ENCODE measurements at places on chromosomes 11 and 22. TPM values are rescaled to one million over a fixed set of nuclear protein-coding genes. Genes with fewer than 3 reads are reported as not detected.

DNA sequence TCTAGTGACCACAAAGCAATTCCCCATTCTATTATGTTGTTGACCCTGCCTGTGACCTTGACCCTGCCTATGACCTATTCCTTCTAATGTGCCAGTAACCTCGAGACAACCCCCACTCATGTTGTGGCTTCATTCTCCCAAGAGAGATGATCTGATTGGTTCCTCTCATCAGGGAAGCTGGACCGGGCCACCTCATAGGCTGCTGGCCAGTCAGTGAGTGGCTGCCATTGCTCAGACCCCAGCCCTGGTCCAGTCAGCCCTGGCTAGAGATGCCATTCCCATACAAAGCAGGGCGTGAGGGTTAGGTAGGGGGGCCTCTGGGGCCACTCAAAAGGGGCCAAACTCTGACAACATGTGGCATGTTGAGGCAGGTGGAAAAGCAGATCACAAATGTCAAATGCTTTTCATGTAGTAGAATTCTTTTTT, 11.9 kb downstream of the SLC29A2 start:
- no peaks in the 10 kb centered on the region for H3K4me1 ChIP-seq
- no peaks in the 10 kb centered on the region for H3K36me3 ChIP-seq
- no peak overlapping the region for H3K27ac ChIP-seq
- H3K27me3 ChIP-seq = no peaks in the 10 kb centered on the region
- peak; percentile 89 for DNase-seq
- no peak overlapping the region for H3K4me3 ChIP-seq

GRCh38 chr11:2466069-2466801, 21.4 kb downstream of the KCNQ1 start:
- no peaks in the 10 kb centered on the region for H3K4me1 ChIP-seq
- H3K4me3 ChIP-seq = no peak overlapping the region
- peak; percentile 70 for DNase-seq

GRCh38 chr11:11499300-11499699, 122.5 kb downstream of the GALNT18 start:
- H3K27me3 ChIP-seq = peaks cover 16% of the 10 kb centered on the region
- H3K4me1 ChIP-seq = no peaks in the 10 kb centered on the region
- H3K36me3 ChIP-seq = no peaks in the 10 kb centered on the region
- H3K27ac ChIP-seq = no peak overlapping the region
- H3K4me3 ChIP-seq = no peak overlapping the region

- peaks cover 8% of the 10 kb centered on the region for H3K27me3 ChIP-seq
- no peaks in the 10 kb centered on the region for H3K36me3 ChIP-seq
- DNase-seq = no peak
- no peaks in the 10 kb centered on the region for H3K4me1 ChIP-seq
- no peak overlapping the region for H3K27ac ChIP-seq
Measured at GRCh38 chr11:113265362-113265761, 49.0 kb upstream of the TTC12 start.

DNA sequence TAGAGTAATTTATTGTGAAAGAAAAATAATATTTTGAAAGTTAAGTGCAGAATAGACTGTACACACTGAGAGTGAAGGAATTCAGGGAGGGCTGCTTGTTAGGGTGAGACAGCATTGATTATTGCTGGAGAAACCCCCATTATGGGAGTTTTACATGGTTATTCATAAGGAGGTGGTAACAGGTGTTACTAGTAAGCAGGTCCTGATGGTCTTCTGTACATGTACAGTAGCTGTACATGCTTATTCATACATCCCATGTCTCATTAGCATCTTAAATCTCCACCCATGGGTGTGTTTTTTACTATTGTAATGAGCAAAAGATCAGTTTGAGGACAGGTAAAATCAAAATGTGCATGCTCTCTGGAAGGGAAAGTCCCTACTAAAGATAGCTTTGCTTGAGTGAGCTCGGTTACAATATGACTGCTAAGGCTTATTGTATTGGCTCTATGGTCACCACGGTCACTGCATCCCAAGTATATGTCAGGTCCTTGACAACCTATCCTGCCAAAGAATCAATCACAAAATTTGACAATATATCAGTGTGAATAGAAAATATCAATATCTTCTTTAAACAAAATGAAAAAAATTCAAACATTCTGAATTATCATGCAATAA, 6.2 kb downstream of the KDM4F start:
- DNase-seq = no peak
- H3K27ac ChIP-seq = no peak overlapping the region
- H3K4me1 ChIP-seq = no peaks in the 10 kb centered on the region
- no peaks in the 10 kb centered on the region for H3K36me3 ChIP-seq

DNA sequence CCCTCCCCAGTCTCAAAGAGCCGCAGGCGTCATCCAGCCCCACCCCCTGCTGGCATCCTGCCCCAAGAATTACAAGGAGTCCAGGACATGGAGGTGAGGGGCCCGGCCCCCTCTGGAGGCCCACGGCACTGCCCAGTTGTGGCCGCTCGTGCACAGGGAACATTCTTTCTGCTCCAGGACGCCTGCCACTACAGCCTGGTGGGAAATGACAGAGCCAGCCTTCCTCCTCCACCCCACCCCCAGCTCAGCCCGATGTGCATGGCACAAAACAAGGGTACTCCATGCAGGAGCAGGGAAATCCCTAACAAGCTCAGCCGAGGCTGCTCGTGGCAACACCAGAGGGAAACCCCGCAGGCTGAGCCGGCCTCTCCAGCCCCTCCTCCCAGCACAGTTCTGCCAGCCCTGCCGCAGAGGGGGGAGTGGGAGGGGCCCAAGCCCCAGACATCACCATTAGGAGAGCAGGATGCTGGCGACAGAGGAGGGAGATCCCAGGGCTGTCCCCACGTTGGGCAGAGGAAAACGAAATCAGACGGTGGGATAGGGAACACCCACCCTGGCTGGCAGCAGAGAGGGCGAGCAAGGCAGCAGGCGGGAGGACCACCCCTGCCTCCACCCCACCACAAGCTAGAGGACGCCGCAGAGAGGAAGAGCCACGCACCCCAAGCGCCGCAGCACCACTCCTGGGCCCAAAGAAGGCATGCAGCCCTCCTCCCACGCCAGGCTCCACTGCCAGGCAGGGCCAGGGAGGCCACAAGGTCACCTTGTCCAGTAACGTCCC, 10.0 kb downstream of the IGSF9B start:
- no peak overlapping the region for H3K27ac ChIP-seq
- peaks cover 11% of the 10 kb centered on the region for H3K27me3 ChIP-seq
- DNase-seq = no peak
- H3K4me3 ChIP-seq = no peak overlapping the region

The GSTT2B gene
- 13.8 TPM for total RNA-seq

The MS4A12 gene
- not detected for total RNA-seq

- peaks cover 20% of the 10 kb centered on the region for H3K4me1 ChIP-seq
- no peak for DNase-seq
- H3K27ac ChIP-seq = no peak overlapping the region
- peaks cover 5% of the 10 kb centered on the region for H3K36me3 ChIP-seq
- H3K4me3 ChIP-seq = no peak overlapping the region
Measured at GRCh38 chr22:46121523-46122287, 28.6 kb upstream of the PPARA start.

The SCO2 gene
- total RNA-seq = 5.1 TPM

GRCh38 chr11:78773077-78773476, 198.4 kb upstream of the NARS2 start:
- H3K4me3 ChIP-seq = no peak overlapping the region
- no peaks in the 10 kb centered on the region for H3K36me3 ChIP-seq
- DNase-seq = no peak
- no peak overlapping the region for H3K27ac ChIP-seq
- no peaks in the 10 kb centered on the region for H3K27me3 ChIP-seq
- H3K4me1 ChIP-seq = no peaks in the 10 kb centered on the region

DNA sequence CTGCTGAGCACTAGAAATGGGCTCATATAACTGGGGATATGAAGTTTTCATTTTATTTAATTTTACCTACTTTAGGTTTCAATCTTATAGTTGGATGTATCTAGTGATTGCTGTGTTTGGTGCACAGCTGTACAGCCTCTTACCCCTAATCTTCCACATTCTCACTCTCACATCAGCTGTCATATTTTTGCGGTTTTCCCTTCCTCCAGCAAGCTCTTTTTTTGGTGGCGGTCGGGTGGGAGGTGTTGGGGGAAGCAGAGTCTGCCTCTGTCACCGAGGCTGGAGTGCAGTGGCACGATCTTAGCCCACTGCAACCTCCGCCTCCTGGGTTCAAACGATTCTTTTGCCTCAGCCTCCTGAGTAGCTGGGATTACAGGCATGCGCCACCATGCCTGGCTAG, 445.1 kb upstream of the ISX start:
- no peak for DNase-seq
- H3K36me3 ChIP-seq = no peaks in the 10 kb centered on the region
- H3K27ac ChIP-seq = no peak overlapping the region
- no peaks in the 10 kb centered on the region for H3K4me1 ChIP-seq

The CDCA5 gene
- total RNA-seq = 3.3 TPM

DNA sequence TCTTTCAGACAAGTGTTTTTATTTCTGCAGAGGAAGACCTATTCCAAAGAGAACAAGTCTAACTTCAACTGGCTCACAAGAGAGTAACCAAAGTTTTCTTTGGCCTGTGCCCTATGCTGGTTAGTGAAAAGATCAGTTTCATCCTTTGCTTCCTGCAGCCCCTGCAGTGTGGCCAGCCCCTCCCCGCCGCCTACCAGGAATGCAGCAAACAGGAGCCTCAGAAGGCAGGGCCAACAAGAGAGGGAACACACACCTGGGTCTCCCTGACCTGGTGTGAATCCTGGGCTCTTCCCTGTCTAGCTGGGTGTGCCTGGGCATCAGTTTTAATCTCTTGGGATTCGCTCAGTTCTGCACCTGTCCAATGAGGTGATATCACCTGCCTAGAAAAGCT, 21.5 kb upstream of the SCARF2 start:
- DNase-seq = no peak
- no peak overlapping the region for H3K27ac ChIP-seq
- peaks cover 34% of the 10 kb centered on the region for H3K36me3 ChIP-seq
- no peaks in the 10 kb centered on the region for H3K27me3 ChIP-seq
- no peak overlapping the region for H3K4me3 ChIP-seq

DNA sequence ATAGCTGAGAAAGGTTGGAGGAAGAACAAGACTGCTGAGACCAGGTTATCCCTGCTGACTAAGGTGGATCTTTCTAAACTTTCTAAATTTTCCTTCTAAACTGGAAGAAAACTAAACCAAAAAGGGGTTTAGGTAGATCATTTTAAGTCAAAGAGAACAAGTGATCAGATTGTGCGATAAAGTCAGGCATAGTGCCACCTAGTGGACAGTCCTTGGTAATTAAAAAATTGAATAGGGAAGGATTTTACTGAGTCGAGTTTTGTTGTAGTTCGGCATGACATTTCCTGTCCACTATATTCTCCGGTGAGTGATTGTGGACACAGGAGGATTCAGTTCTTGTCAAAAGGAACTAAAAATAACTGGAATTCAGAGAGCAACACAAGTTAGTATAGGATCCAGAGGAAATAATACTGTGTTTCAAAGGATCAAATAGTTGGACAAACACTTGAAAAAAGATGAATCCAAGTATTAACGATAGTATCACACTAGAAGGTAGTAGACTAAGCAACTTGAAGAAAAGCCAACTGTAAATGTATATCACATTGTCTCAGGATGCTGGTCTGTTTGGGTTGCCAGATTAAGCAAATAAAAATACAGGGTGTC, 1236.4 kb downstream of the FAM181B start:
- DNase-seq = peak; percentile 15
- H3K27me3 ChIP-seq = no peaks in the 10 kb centered on the region
- H3K36me3 ChIP-seq = no peaks in the 10 kb centered on the region
- H3K27ac ChIP-seq = no peak overlapping the region

The TEAD1 gene
- total RNA-seq = 176 TPM

DNA sequence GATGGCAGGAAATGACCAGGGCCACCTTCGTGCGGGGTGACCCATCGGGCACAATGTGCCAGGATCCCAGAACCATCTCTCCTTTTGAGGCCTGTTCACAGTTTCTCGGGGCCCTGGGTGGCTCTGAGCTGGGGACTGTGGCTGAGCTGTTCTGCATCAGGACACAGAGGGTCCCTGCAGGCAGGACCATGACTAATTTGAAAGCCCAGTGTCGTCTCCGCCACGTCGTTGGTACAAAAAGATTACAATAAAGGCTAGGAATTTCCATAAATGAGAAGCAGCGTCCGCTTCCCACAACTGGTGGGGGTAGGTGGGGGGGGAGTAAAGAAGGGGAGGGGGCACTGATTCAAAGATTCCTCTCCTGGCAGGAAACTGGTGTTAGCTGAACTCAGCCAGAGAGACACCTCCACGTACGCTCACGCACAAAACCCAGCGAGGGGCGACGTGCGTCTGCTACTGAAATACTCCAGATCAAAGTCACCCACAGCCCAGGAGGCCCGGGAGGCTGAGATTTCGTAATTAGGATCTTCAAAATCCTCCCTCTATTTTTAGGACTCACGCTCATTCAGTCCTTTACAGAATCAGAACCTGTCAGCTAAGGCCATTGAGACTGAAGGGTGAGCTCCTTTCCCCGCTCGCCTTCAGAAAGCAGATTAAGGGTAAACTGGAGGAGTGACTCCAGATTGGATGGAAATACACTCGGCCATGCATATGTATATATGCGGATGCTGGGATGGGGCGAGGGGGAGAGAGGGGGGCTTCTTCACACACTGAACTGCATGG, 11.0 kb downstream of the MN1 start:
- no peaks in the 10 kb centered on the region for H3K36me3 ChIP-seq
- peak; percentile 61 for DNase-seq
- no peak overlapping the region for H3K4me3 ChIP-seq
- H3K27ac ChIP-seq = no peak overlapping the region
- H3K27me3 ChIP-seq = peaks cover 28% of the 10 kb centered on the region
